SJSA1 (cell line): ENCODE measurements at places on chromosomes 16 and 17. TPM values are rescaled to one million over a fixed set of nuclear protein-coding genes. Genes with fewer than 3 reads are reported as not detected.
A peak's percentile ranks its signal among the peaks of the same experiment; 100 is the strongest.

CNGB1 gene
- 0.13 TPM in 1 of 2 replicates, not detected in the other for total RNA-seq

EFNB3 gene
- not detected in 2 replicates for total RNA-seq

TMC8 gene
- total RNA-seq = not detected in 2 replicates

DNA sequence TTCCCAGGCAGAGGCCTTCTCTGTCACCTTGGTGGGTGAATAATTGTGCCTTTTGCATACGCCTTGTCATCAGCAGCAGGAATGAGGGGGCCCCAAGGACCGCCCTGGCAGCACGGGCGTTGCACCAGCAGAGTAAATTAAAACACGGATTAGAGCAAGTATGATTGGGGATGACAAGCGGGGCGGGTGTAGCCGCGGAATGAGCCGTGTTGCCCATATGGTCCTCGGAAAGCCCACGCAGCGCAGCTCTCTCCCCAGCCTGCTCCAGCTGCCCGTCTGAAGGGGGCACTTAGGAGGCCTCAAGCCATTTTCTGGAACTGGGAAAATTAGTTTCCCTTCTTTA lies 299.4 kb upstream of the IRX3 start:
- no peak for DNase-seq

DNA sequence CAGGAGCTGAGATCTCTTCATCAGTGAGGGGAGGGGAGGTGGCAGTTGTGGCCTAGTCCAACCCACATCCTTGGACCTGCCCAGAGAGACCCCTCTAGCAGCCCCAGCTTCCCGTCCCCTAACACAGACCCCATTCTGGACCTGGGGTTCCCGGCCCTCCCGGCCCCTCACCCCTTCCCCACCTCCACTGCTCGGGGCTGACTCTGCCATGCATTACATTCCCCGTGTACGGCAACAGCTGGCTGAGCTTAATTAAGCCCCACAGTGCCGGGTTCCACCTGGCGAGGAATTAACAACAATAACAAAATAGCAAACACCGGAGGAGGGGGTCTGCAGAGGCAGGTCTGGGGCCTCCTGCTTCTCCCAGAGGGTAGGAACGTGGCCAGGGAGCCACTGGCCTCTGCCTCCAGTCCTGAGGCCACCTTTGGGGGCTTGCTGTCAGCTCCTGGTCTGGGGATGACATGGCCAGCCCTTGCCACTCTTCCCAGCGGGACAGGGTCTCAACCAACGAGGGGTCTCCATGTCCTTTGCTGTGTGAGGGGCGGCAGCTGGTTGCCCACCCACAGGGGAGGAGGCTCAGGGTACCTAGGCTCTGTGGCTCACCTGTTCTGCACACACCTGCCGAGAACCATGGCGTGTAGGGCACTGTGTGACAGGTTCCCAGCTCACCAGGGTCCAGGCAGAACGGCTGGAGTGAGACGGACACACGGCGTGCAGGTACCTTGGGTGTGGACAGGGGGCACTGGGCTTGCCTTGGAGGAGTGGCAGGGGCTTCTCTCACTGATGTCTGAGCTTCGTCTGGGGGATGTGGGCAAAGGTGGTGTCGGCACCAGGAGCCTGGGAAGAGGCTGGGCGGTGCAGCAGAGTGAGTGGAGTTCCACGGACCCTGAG lies 46.9 kb upstream of the CBFA2T3 start:
- DNase-seq = no peak

- no peak for DNase-seq
These were observed 93.6 kb upstream of the DYNLRB2 start for GRCh38 chr16:80447241-80447640.

DNA sequence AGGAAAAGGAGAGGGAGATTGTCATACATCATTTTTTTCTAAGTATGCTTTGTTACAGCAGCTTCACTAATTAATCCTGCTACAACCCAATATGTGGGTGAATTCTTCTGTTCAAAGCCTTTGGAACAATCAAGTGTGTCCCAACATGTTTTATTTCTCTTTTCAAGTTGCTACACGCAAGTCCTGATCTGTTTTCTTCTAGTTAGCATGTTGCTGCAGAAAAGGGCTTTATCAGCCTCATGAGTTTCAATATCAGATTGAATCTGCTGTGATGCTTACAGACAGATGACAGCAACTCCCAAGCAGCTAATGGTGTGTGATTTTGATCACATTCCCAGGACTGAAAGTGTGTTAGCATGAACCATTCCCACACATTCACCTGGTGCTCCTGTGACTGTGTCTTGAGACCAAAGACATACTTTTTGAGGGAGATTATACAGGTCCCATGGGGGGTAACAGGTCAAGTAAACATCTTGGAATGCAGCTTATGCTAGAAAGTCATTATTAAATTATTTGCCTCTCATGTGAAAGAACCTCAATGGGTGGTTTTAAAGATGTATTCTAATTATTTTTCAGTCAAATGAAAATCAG lies 96.9 kb upstream of the KCNJ16 start:
- DNase-seq = peak; percentile 38

GRCh38 chr17:83099570-83100181 lies 20.3 kb downstream of the METRNL start:
- DNase-seq = peak; percentile 75

- DNase-seq = no peak
These were observed 9.5 kb downstream of the METRNL start for GRCh38 chr17:83088909-83089308.

- DNase-seq = no peak
These were observed 41.4 kb upstream of the BHLHA9 start for GRCh38 chr17:1228781-1229348.

GRCh38 chr17:2253362-2253761 lies 50.2 kb downstream of the SMG6 start:
- DNase-seq = no peak

DNA sequence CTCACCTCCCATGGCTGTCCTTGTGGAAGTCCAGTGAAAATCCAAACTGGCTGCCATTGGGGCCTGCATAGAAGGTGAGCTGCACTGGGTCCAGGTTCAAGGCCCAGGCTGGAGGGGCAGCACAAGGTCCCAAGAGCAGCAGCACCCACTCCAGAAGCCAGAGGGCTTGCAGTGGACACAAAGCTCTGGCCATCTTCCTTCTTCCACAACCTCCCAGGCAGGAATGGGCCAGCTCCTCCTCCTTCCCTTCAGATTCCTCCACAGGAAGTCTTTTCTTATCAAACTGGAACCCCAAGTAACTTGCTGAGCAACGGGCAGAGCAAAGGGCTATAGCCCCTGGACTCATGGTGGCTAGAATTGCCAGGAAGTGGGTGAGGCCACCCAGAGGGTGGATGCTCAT lies at the start of gene ITGA2B:
Gene ITGA2B, minus strand, starts transcription at position 369 of the 400 bp plus-strand sequence. Its CDS starts 176 bp downstream, at position 193.
- no peak for DNase-seq

DNA sequence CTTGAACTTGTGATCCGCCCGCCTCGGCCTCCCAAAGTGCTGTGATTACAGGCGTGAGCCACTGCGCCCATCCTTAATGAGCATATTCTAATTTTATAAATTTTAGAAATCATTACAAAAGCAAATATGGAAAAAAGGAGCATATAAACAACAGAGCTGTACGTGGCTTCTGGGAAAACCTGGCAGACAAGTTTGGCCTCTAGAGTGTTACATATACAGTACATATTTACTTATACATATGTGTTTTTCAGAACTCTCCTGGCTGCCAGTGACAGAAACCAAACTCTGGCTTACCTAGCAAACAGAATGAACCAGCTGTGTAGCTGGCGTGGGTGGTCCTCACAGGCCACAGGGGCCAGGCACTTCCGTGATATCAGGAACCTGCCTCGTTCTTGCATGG lies 10.1 kb downstream of the DRC3 start:
- DNase-seq = no peak

- DNase-seq = peak; percentile 34
These were observed 1509.2 kb downstream of the CDH11 start for GRCh38 chr16:63612462-63613227.

- DNase-seq = no peak
These were observed 141.6 kb downstream of the PRKCA start for GRCh38 chr17:66444031-66444430.

DNA sequence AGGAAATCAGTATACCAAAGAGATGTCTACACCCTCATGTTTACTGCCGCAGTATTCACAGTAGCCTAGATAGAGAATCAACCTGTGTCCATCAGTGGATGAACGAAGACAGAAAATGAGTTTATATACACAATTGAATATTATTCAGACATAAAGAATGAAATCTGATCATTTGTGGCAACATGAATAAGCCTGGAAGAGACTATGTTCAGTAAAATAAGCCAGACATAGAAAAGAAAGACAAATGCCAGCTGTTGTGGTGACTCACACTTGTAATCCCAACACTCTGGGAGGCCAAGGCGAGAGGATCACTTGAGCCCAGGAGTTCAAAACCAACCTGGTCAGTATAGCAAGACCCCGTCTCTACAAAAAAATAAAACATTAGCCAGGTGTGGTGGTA lies 16.1 kb downstream of the NUDT16L1 start:
- no peak for DNase-seq
